Effector CD8-positive, alpha-beta T cell (primary cell): ENCODE measurements at places on chromosomes 6 and 20.

- DNase-seq = no peak
Measured at GRCh38 chr20:46564241-46564957, 13.9 kb upstream of the OCSTAMP start.

- DNase-seq = no peak
Measured at GRCh38 chr6:167485186-167485978, 160.5 kb downstream of the TTLL2 start.

GRCh38 chr6:132365281-132365907 lies 35.9 kb downstream of the MOXD1 start:
- no peak for DNase-seq

DNA sequence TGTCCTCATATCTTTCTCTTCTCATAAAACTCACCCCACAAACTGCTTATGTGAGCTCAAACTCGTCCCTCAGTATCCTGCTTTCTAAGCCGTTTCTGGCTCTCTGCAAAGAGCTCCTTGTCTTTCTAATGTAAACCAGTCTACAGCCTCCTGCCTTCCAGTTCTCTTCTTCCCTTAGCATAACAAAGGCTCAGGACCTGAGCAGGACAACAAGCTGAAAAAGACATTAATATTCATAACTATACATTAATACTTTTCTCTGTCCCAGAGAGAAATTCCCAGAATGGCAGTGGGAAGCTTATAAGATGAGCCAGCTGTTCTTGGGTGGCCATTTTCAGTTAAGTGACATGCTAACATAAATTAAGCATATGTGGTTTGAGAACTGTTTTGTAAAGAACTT lies 207.0 kb upstream of the TCF21 start:
- no peak for DNase-seq

DNA sequence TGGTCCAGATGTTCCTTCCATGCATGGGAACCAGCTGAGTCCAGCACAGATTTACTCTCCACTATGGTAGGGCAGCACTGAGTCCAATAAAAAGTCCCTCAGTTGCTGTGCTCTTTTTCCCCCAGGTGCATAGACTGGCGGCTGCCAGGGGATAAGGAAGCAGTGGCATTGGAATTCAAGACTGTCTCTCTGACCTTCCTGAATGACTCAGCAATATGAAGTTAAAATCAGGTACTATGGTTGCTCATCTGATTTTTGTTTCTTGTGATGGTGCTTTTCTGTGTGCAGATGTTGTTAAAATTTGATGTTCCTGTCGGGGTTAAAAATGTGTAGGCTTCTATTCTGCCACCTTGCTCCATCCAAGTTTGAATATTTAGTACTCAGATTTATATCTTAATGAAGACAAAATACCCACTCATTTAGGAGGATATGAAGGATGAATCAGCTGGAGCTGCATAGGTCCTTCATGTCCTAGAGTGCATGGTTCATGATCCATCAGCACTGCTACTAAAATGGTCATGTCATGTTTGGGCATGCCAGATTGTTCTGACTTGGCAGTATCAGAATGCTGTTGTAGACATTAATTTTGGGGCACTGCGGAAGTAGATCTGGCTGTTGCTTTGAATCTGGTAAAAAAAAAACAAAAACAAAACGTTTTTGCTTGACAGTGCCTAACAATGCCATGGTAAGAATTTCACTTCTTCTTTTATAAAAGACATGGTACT lies 321.2 kb upstream of the MAP3K7 start:
- no peak for DNase-seq

DNA sequence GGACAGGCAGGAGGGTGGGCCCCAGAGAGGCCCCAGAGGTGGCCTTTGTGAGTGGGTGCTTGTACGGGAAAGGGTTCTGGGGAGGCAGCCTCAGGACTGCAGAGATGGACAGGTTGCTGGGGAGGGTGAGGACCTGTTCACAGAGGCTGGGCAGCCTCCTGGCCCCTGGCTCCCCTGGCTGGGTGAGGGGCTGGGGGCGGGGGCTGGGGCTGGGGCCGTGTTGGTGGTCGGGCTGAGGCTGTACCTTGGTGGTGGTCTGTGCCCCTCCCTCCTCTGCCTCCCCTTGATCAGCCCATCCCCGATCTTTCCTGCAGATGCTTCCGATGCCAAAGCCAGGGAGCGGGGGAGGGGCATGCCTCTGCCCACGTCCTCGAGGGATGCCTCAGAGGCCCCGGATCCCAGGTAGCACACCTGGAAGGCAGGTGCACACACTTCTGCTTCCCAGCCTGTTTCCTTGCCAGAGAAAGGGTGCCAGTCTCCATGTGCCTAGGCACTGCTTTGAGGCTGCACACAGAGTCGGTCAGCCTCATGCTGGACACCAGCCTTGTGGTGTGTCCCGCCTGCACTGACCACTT lies 4.8 kb downstream of the TCEA2 start:
- DNase-seq = no peak

DNA sequence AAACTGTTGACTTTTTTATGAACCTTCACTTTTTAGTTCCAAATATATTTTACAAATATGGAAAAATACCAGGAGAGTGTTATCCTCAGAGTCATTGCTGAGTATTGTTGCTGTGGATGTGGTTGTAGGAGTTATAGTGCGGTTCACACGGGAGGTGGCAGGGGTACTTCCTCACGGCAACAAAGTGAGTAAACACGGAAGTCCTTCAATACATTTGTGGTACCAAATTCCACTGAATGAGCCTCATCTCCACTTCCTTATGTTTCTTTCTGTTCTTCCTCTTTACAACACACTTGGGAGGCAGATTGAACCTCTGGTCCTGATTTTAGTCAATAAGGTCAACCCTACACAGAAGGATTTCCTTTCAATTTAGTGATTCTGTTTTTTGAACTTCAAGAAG lies 371.8 kb downstream of the BTBD3 start:
- no peak for DNase-seq

- no peak for DNase-seq
Measured at GRCh38 chr6:132247381-132248159, 153.7 kb downstream of the MOXD1 start.

DNA sequence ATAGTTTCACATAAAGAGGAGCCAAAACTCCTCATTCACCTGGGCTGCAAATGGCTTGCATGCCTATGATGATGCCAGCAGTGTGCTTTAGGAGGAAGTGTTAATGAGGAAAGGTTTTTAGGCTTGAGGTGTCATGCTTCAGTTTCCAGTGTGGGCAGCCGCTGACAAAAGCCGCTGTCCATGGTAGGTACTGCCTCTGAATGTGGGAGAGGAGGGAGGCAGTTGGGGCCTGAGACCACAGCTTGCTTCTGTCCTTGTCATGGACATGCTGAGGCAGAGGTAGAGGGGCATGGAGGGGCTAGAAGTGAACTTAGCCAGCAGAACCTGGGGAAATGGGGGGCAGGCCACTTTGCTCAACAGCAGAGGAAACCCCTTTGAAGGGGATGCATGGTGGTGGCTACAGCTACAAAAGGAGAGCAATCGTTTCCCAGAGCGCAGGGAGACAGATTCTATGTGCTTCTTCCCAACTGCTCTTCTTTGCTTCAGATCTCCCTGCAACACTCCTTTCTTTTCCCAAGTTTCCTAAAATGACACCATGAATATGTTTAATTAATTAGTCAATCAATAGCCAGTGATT lies 372.1 kb upstream of the CNR1 start:
- DNase-seq = no peak

DNA sequence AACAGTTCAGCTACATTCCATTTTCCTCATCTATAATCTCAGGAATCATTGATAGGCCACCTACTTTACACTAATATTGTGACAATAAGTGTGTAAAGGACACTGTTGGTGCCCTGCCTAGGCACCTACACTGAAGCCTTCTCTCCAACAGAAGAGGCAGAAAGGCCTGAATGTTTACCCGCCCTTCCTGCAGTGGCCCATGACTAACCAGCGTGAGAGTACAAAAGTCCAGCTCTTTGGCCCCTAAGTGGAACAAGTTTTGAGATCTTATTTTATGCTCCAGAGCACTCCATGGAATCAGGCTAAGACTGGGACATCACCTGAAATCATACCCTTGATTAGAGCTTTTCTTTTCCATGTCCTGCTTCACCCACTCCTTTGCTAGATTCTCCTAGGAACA lies 359.7 kb downstream of the ARHGAP18 start:
- no peak for DNase-seq

- DNase-seq = no peak
Measured at GRCh38 chr20:20498076-20498861, 130.4 kb downstream of the INSM1 start.

- no peak for DNase-seq
Measured at GRCh38 chr6:166297606-166298005, 10.6 kb downstream of the PRR18 start.

- DNase-seq = no peak
Measured at GRCh38 chr6:120005292-120005976, 655.9 kb upstream of the MAN1A1 start.

DNA sequence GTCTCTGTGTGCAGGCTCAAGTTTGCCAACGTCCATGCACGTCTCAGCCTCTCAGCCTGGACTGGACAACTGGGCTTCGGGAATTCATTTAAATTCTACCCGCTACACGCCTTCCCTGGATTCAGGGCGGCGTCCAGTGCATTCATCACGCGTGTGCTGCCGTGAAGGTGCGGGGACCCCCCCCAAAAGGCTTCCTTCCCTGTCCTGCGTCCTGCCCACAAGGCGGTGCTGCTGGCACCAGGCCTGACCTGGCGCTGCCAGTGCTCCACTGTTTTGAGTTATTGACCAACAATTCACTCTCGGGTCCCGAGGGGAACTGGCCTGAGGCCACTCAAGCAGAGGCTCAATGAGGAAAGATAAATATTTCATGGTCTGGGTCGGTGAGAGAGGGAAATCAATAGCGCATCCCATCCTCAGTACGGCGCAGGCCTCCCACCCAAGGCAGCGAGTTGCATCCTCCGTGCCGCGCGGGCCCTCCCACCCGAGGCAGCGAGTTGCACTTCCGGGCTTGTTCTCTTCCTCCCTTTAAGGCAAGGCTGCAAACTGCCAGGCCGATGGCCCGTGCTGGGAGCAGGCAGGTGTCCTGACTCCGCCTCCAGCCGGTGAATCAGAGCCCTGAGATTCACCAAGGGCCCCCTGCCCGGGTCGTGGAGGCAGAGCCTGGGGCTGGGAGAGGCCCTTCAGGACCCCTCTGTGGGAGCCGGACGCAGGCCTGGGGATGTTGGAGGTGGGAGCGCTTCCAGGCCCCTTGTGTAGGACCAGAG lies 22.8 kb upstream of the BHLHE23 start:
- DNase-seq = peak; percentile 23

- DNase-seq = no peak
Measured at GRCh38 chr6:79330704-79331103, 96.2 kb upstream of the HMGN3 start.

- DNase-seq = no peak
Measured at GRCh38 chr6:16723826-16724225, 37.4 kb downstream of the ATXN1 start.

DNA sequence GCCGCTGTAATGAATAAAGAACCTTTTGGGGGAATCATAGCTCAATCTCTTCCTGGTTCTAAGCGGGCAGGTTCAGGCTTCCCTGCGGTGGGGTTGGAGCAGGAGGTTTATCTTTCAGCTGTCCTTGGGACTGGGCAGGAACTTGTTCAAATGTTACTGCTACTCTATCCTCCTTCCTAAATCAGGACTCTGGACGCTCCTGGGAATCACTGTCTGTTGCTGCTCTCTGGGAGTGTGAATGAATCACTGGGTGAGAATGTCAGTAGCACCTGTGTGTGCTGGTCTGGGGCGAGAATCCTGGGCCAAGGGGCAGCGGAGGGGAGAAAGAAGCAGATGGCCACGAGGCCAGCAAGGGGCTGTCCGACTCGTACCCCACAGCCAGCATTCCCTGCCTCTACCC lies 65.4 kb upstream of the ZNFX1 start:
- no peak for DNase-seq

GRCh38 chr20:57229490-57229889 lies 37.0 kb downstream of the BMP7 start:
- no peak for DNase-seq

- no peak for DNase-seq
Measured at GRCh38 chr6:111713236-111713635, 107.6 kb upstream of the TRAF3IP2 start.

DNA sequence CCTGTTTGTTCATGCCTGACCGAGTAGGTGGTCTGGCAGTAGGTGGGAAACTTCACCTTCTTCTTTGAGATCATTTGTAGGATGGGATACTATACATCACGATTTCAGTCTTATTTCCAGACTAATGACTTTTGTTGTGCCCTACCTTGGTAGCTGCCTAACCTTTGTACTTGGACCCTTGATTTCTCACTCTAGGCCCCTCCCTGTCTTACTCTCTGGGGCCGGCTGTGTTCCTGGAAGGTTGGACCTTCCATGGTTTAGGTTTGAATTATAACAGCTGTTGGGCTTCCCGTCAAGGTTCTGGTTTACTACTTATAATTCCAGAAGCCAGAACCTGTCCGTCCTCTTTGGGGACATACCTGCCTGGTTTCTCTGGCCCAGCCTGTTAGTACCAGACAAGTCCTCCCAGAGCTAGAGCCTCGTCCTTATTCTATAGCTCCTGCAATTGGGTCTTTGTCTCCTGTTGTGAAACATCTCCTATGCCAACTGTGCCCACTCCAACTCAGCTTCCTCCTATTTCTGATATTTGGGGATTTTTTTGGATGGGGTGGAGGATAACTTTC lies 14.9 kb upstream of the ADIG start:
- no peak for DNase-seq

- no peak for DNase-seq
Measured at GRCh38 chr6:139982652-139983295, 608.3 kb upstream of the CITED2 start.

GRCh38 chr6:74091136-74091793 lies 395.3 kb downstream of the CD109 start:
- DNase-seq = no peak

GRCh38 chr20:58223358-58223941 lies 5.0 kb downstream of the ANKRD60 start:
- no peak for DNase-seq

DNA sequence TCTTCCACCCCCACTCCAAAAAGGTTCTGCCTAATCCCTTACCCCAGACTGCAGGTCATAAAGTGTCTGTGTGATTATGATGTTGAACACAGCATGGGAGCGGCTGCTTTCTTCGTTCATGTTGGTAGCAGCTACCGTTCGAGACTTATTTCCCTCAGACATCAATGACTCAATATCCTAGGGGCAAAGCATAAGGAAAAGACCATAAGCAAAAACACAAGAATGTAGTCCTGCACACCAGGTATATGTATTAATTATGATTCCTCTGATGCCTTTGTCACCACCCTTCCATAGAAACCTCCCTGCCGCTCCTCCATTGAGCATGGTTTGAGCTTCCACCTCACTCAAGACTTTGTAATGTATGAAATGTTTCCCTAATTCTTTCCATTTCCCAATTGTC lies 137.2 kb downstream of the KIF13A start:
- no peak for DNase-seq

- DNase-seq = no peak
Measured at GRCh38 chr20:51311636-51312479, 230.7 kb downstream of the NFATC2 start.

- DNase-seq = no peak
Measured at GRCh38 chr20:24627291-24627690, 157.9 kb downstream of the SYNDIG1 start.
